NCI-H1930 (cell line): ENCODE measurements at places on chromosomes 12 and 14.
A peak's percentile ranks its signal among the peaks of the same experiment; 100 is the strongest.

- no peak for DNase-seq
Measured at GRCh38 chr14:79062226-79062625, 892.1 kb downstream of the NRXN3 start.

DNA sequence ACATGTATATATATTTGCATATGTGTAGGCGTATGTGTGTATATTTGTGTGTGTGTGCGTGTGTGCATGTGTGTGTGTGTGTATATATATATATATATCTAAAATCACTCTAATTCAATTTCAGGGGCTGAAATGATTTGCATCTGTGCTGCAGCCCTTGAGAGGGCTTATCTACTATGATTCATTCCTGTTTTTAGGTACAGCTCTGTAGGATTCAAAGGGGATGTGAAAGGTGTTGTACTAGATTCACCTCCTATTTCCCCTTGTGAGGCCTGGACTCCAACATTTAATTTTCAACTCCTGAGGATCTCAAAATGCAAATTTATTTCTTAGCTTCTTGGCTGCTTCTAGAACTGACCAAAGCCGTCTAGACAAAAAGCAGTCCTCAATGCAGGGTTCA is 11.1 kb downstream of the ERP27 start:
- DNase-seq = no peak

- DNase-seq = no peak
Measured at GRCh38 chr14:103198131-103199105, 75.2 kb downstream of the TNFAIP2 start.

GRCh38 chr14:23492618-23493272 is 23.2 kb downstream of the NGDN start:
- DNase-seq = no peak

- no peak for DNase-seq
Measured at GRCh38 chr12:24888813-24889212, 60.1 kb downstream of the BCAT1 start.

DNA sequence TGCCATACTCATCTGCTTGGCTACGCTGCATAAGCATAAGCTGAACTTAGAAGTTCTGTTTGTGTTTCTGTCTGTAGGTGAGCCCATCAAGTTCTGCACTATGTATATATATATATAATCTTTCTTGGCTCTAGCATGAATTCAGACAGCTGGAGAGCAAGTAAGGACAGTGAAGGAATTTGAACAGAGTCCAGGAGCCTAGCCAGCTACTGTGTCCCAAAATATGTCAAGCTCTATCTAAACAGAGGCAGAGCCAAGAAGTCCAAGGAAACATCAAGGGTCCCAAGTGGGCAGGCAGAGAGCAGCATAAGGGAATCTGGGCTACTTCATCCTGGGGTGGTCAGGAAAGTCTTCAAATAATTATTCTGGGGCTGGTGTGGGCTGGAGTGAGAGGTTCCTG is 118.5 kb upstream of the NPAS3 start:
- no peak for DNase-seq

DNA sequence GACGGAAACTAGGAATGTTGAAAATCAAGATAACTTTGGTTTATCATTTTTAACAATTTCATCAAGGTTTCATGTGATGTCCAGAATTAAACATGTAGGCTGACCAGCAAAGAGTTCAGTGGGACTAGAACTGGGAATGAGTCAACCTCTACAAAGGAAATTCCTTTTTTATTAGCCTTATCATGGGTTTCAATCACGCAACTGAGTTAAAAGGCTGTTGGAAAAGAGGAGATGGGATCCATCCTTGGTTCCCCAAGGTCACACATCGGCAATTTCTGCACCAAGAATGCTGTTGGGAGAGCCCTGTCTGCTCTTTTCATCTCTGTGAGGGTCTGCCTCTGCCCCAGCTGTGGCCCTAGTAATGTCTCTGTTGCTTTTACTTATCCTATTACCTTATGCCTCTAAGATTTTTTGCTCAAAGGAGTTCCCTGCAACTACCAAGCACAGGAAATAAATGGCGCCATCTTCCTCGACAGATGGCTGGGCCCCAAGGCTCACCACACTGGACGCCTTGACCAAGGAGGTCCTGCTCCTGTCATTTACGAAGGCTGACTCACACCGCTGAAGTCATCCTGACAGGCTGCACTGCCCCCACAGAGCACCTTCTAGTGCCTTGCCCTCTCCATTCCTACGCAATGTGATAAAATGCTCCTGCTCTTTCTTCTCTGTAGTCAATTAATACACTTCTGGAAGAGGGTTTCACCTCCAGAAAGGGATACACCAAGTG is 367.4 kb downstream of the GXYLT1 start:
- no peak for DNase-seq

GRCh38 chr12:66065150-66065549 is 65.4 kb downstream of the LLPH start:
- no peak for DNase-seq

GRCh38 chr14:104019029-104019428 is 66.5 kb upstream of the ASPG start:
- DNase-seq = no peak

DNA sequence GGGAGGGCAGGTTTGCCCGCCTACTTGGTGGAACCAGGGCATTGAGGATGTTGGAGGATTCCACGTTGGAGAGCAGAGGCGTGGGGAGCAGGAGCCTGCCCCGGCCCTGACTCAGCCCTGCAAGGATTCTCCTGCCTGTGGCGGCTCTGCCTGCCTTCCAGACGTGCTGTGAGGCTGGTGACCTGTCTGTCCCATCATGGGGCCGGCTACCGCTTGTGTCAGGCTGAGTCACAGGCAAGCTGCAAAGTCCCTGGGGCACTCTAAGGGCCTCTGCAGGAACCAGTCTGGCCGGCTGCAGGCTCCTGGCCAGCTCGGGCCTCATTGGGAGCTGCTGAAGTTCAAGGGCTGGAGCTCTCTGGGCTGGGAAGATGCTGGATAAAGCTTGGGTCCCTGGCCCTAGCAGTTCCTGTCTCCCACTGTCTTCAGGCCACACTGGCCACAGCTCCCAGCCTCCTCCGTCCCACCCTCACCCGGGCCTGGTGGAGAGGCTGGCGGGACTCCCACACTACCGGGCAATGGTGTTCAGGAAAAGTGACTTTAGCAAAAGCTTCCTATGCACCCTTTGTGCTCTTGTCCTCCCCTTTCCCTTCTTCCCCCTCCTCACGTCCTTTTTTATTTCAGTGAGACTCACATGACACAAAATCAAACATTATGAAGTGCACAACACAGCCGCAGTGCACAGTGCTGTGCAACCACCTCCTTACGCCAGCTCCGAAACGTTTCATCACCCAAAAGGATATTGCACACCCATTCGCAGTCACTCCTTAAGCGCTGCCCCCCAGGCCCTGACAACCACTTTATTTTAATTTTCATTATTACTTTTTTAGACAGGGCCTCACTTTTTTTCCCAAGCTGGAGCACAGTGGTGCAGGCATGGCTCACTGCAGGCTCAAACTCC is 22.0 kb upstream of the ULK1 start:
- DNase-seq = no peak

DNA sequence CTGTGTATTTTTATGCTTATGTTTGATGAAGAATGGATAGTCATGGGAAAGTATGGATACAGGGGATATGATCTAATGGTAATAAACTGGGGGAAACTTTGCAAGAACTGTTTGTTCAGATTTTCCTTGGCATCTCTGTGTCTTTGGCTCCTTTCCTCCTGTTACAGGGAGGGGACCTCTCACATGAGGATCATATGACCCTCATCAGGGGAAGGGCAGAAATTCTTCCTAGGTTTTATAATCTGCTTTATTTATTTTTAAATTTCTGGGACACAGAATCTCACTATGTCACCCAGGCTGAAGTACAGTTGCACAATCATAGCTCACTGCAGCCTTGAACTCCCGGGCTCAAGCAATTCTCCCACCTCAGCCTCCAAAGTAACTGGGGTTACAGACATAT is 526.5 kb downstream of the CCER1 start:
- DNase-seq = no peak

GRCh38 chr12:131795064-131795463 is 33.1 kb upstream of the MMP17 start:
- DNase-seq = no peak

- peak; percentile 22 for DNase-seq
Measured at GRCh38 chr12:6070472-6071257, 53.8 kb downstream of the VWF start.

- DNase-seq = no peak
Measured at GRCh38 chr12:25394025-25394424, 143.3 kb upstream of the KRAS start.

GRCh38 chr14:23646648-23647549 is 10.7 kb downstream of the DHRS2 start:
- DNase-seq = no peak

- no peak for DNase-seq
Measured at GRCh38 chr14:29710015-29710414, 217.6 kb downstream of the PRKD1 start.

- DNase-seq = no peak
Measured at GRCh38 chr12:55651299-55651683, 14.6 kb downstream of the OR10P1 start.

DNA sequence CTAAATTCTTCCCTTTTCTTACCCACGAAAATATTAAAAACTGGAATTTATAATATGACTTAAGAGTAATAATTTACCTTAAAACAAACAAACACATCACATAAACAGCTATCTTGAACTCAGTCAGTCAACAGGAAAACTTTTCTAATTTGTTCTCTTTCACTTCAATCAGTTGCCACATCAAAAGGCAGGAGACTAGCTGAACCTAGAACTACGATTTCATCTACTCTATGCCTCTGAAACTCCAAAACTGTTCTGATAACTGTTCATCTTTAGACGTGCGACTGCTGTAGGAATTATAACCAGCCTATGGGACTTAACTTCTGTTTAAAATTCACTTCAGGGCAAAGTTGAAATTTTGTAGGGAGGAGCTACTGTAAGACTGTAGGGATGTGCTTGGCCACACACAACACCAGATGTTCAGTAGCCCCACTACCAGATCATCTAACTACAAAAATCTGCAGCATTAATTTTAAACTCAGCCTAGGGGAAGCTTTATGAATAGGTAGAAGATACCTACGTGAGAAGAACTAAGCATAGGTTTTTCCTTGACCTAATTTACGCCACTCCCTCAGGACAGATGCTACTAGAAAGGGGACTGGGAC is 7.6 kb upstream of the RAD51AP1 start:
- no peak for DNase-seq

GRCh38 chr12:62128175-62128975 is 131.8 kb upstream of the USP15 start:
- DNase-seq = no peak

DNA sequence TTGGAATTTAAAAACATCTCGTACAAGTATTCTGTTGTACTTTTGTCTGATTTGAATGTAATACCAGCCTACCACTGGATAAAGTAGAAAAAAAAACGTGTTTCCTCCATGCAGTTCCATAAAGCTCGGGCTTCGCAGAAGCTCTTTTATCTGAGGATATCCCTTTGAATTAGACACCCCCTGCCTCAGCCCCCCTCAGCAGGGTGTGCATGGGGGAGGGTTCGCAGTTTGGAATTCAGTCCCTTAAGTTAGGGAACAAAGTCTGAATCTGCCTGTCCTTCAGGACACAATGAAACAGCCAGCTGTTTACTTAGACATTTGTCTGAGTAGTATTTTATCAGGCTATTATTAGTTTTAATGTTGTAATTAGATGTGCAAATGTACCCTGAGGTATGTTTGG is 234.0 kb upstream of the CAND1 start:
- peak; percentile 80 for DNase-seq

DNA sequence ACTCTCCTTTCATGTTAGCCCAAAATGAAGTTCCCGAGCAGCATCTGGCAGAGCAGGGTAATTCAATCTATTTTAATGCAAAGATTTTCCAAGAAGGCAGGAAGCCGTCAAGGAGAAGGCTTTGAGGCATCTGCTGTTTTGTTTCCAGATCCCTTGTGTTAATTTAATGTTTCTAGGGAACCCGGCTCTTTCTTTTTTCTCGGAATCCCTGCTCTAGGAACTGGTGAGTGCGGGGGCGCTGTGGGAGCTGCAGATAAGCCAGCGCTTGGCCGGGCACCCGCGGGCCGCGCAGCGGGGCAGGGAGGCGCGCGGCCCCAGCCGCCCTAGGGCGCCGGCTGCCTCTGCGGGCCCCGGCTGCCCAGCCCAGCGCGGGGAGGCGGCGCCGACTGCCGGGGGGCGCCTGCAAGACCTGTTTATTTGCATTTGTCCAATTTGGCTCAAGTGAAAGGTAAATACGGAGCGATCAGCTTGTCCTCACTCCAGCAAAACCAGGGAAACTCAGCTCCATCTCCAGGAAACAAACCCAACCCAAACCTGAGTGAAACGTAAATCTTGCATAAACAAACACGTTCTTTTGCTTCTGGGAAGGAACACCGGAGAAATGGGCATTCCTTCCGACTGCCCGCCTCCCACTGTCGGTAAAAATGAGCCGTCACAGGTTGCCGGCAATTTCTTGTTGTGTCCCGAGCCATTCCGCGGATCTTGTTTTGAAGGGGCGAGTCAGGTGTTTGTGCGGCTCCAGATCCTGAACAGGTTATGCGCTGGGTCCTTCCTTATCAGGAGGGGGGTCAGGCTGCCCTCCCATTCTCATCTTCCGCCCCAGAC is 65.1 kb downstream of the CRADD start:
- DNase-seq = peak; percentile 34

DNA sequence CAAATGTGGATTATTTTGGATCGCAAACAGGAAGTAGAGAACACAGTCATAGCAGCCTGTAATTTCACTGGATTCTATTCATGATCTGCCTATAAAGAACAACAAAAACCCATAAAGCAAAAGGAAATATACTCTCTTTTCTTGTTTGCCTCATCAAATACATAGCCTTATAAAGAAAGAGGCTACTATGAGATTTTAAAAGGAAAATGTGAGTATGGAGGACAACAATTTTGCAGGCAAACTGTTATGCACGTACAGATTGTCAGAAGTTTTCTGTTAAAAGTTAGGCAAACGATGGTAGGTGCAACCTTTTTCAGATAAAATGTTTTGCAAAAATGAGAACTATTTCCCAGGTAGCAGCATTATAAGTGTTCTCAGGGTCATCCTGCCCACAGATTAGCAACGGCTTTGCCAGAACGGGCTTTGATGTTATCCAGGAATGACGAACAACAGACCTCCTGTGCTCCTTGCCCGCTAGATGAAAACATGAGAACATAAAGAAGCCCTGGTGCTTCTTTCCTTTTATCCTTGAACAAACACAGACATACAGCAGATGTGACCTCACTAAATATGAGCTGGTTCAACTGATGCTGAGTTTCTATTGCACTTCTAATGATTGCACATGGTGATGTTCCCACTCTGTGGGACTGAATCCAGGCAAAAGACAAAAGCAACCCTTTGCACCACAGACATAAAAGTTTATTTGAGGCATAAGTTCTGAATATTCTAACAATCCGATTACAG is 88.1 kb downstream of the ITPR2 start:
- no peak for DNase-seq

- no peak for DNase-seq
Measured at GRCh38 chr12:113440336-113440735, 18.2 kb downstream of the SDSL start.

DNA sequence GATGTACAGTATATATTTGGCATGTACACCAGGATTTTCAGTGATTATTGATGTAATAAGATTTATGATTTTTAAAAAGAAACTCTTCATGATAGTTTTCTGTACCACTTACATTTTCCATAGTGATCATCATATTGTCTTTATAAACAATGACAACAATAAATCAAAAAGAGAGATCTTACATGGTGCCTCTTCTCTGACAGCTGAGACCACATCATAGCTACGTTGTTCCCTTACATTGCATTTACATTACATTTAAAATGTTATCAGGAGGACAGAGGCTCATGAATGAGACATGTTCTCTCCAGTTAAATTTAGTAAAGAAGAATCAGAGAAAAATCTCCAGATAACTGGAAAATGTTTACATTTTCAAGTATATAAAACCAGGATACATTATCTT is 112.4 kb downstream of the PRKCH start:
- DNase-seq = no peak
